Breast epithelium (tissue), 4 donors: ENCODE measurements at places on chromosomes 7 and 10. TPM values are rescaled to one million over a fixed set of nuclear protein-coding genes. Genes with fewer than 3 reads are reported as not detected.
A peak's percentile ranks its signal among the peaks of the same experiment; 100 is the strongest.

Gene GLCCI1
- 11.7 TPM for total RNA-seq

Gene ZPBP
- not detected for total RNA-seq

Gene TMEM236
- total RNA-seq = 2.9 TPM

Gene SCIN
- total RNA-seq = 1.3 TPM

Gene WNT2
- 2.0 TPM for total RNA-seq

Gene OR9A2
- total RNA-seq = 1.2 TPM

Gene ODAD2
- 0.29 TPM for total RNA-seq

- peak; percentile 70 for DNase-seq
- H3K4me3 ChIP-seq = no peak overlapping the region
- peaks cover 9% of the 10 kb centered on the region for H3K4me1 ChIP-seq
These were observed 24.8 kb downstream of the AGAP3 start for GRCh38 chr7:151110941-151111645.

DNA sequence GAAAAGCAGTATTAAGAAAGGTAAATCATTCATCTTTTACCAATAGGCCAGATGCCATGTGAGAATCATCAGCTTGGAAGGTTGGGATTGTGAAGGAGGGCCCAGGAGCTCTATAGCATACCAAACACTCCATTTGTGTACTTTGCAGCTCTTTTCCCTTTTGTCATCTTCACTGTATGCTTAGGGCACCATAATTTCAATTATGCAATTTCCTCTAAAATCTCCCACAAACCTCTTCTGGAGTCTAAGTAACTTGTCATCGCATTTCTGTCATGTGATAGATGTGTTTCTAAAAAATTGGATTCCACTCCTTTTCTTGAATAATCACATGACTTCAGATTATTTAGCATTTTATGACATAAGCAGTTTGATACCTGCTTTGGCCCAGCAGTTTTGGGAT is 17.9 kb downstream of the RPP30 start:
- H3K27ac ChIP-seq = no peak overlapping the region
- no peak overlapping the region for H3K4me3 ChIP-seq
- no peaks in the 10 kb centered on the region for H3K36me3 ChIP-seq
- DNase-seq = no peak

- H3K27me3 ChIP-seq = no peaks in the 10 kb centered on the region
- H3K4me3 ChIP-seq = no peak overlapping the region
- DNase-seq = no peak
- no peak overlapping the region for H3K27ac ChIP-seq
- H3K4me1 ChIP-seq = no peaks in the 10 kb centered on the region
These were observed 244.2 kb downstream of the CCDC3 start for GRCh38 chr10:12757351-12757750.
